ENCODE measurements at places on chromosomes 12 and 14. TPM values are rescaled to one million over a fixed set of nuclear protein-coding genes. Genes with fewer than 3 reads are reported as not detected.
A peak's percentile ranks its signal among the peaks of the same experiment; 100 is the strongest.

- no peak for DNase-seq
These were observed 923.0 kb upstream of the TMEM132C start for GRCh38 chr12:127343940-127344339.

DNA sequence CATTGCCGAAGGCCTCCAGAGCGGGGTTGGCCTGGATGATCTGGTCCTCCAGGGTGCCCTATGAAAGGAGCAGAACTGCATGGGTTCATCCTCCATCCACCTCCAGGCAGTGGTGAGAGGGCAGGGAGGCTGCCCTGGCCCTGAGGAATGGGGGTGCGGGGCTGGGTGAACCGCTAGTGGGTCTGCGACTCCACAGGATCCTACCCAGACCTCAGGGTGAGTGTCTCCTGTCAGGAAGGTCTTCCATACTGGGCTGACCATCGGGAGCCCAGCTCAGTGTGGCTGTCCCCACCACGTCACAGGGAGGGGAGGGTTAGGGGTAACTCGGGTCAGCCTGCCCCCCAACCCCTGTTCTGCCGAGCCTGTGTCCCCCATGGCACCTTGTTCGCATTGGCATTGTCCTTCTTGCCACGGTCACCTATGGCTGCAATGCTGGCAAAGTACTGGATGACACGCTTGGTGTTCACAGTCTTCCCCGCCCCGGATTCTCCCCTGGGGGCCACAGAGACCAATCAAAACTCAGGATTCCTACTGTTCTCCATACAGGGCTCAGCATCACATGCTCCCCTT, 3.7 kb downstream of the MYH6 start:
- DNase-seq = no peak

- DNase-seq = peak; percentile 36
These were observed 6.0 kb downstream of the PSMD9 start for GRCh38 chr12:121894633-121895032.

DNA sequence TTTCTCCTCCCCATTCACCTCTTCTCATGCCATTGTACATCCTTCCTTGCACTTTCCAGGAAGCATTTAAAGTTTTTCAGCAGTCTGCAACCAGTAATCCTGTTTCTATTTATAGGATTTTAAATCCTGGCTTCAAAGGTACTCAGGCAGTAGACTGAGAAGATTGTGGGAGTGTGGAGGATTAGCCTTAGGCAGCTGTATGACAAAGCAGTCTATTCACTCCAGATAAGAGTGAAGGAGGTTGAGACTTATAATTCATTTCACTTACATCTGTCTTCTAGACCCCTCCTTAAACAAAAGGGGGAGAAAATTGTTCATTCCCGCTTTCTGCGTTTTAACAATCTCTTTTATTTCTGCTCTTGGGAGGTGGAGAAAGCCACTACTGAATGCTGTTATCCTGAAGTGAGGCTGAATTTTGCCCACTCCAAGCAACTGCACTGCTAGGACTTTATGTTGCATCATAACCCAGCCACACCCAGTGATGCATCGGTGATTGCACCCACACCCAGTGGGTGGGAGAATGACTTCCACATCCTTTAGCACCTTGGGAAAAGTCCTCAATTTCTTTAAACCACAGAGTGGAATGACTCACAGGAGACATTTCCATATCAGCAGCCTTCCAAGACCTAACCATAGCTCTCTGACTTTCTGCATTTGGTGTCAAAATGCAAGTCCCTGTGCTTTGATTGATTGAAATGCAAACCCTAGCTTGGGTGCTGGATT, 382.5 kb upstream of the ATP2B1 start:
- DNase-seq = peak; percentile 65

- no peak for DNase-seq
These were observed 215.4 kb downstream of the PELI2 start for GRCh38 chr14:56333359-56334292.

DNA sequence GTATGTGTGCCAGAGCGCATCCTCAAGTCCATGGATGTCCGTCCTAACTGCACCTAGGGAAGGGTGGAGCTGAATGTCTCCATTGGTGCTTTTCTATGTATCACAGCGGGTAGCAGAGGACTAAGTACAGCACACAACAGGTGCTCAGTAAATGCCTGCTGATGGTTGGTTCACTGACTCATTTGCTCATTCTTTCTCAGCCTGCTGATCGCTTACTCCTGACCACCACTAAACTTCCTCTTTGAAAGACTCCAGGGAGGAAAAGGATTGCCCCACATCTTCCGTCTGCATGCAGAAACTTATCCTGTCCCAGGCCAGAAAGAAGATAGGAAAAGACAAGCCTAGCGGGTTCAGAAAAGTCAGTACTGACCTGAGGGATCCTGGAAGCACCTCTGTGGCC, 66.3 kb downstream of the B4GALNT3 start:
- no peak for DNase-seq

DNA sequence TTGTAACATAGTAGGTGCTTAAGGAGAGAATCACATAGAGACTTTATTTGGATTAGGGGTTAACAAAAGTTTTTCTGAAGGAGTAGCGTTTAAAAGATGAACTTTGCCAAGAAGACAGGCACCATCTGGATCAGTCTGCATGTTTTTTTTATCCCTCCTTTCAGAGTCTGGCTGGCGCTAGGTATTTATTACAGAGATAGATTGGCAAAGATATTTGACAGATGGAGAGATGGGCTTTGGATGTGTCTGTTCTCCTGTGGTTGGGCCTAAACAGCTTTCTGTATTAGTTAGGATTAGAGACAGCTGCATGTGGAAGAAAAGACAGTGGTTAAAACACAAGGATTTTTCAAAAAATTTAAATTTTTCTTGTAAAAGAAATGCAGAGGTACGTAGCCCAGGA, 133.9 kb downstream of the C12orf75 start:
- peak; percentile 37 for DNase-seq

DNA sequence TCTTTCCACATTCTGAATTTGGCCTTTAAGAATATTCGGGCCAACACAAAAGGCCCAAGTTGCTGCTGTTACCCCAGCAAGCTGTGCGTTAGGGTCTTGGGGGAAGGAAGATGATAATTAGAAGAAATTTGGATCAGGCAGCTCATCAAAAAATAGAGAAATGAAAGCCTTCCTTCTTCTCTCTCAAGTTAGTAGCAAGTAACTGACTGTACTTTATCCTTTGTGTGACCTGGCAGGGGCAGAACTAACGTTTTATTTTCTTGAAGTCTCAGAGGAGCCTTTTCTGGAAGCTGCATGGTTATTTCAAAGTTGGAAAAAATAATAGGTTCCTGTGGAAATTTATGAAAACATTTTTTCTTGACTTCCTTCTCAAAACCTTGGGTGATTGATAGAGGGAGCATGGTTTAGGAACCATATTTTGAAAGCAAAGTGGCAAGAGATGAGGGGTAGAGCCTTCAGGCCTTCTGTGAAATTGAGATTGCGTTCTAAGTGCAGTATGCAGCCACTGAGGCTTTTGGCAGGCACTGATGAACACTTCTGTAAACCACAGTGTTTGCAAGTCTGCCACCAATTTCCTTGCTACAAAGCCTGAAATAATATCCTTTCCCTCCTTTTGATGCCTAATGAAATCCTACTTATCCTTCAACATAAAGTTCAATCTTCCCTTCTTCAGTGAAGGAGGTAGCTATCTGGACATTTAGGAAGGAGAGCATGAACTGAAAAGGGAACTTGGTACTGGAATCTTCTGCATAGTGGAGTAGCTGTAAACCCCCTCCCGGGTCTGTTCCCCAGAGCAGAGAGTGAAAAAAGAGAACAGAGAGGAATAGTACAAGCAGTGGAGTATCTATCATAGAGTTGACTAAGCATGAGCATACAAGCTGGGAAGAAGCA, 123.2 kb downstream of the FGD4 start:
- DNase-seq = peak; percentile 35

GRCh38 chr12:113465808-113466453, 5.7 kb downstream of the LHX5 start:
- DNase-seq = no peak

DNA sequence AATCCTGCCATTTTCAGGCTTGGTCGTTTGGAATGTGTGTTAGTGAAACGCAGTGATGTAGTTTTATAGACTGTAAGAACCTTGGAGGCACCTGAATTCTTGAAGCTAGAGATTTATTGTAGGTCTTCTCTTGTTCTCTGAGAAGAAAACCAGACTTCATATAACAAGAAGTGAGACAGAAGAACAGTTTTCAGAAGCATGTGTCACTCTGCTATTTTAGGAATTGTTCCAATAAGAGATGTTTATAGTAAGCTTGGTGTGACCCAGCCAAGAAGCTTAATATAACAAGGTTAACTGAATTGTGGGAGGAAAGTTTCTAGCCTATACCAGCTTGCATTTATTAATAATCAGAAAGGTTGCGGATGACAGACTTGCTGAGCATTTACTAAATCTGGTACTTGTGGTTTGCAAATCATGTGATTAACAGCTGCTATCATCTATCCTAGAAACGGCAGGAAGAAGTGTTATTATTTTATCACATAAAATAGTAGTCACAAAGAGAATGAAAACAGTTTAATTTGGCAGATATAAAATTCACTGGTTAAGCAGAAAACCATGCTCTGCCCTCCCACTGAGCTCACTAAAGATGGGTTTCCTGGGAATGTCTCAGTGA, 49.2 kb upstream of the BCAT1 start:
- DNase-seq = peak; percentile 32

DNA sequence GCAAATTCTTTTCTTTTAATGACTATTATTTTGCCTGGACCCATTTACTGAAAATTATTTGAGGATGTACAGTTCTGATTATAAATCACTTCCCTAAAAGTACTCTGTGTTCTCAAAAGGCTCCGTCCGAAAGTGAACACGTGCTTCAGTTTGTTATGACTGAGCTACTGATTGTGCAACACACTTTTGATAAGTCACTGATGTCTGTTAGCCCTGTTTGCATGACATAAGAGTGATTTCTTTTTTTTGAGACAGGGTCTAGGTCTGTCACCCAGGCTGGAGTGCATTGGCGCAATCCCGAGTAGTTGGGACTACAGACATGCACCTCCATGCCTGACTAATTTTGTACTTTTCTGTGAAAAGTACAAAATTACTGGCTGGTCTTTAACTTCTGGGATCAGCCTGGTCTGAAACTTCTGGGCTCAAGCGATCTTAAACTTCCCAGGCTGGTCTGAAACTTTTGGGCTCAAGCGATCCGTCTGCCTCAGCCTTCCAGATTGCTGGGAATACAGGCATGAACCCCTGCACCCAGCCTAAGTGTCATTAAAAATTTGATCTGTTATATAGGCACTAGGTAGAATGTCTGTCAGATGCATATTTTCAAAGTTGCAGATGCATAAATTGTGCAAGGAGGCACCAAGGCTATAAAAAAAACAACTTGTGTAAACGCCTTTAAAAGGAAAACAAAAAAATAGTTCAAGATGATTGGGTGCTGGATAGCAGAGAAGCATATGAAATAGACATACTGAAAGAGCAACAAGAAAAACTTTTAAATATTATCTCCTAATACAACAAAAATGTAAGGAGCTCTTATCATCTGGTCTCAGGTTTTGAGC, 111.5 kb downstream of the SRGAP1 start:
- no peak for DNase-seq

The SRRM4 gene
- total RNA-seq = 0.31 TPM

The MMP14 gene
- total RNA-seq = 131 TPM

The CYP46A1 gene
- 3.1 TPM for total RNA-seq

The SLC10A1 gene
- total RNA-seq = not detected

The TAS2R50 gene
- 10.7 TPM for total RNA-seq
